ENCODE measurements at places on chromosomes 5 and 9.

DNA sequence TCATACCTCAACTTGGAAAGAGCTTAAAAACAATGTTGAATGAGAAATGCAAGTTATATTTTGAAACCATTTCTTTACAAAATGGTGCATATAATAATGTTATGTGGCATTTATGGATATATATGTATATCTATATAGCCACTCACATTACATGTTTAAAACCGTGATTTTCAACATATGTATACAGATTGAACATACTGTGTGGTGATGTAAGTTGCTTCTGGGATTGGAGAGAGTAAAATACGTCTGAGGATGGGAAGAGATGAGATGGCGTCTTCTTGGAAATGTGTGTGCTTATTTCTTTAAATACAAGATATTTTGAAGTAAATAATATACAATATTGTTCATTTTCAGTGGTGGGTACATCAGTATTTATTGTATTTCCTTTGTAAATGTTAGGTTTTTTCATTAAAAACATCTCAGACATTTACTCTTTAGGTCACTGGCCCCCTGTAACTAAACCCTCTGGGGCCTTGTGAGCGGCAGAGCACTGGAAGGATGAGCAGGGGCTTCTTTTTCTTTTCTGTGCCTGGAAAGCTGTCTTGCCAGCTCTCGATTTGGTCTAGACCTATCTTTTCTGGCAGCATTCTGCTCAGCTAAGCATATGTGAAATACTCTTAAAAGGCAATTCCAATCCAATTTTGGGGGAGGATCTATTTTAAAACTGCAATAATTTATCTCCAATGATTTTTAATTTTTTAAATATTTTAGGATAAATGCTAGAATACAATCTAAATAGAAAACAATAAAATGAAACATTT is 42.8 kb upstream of the HMHB1 start:
- no peak for DNase-seq

DNA sequence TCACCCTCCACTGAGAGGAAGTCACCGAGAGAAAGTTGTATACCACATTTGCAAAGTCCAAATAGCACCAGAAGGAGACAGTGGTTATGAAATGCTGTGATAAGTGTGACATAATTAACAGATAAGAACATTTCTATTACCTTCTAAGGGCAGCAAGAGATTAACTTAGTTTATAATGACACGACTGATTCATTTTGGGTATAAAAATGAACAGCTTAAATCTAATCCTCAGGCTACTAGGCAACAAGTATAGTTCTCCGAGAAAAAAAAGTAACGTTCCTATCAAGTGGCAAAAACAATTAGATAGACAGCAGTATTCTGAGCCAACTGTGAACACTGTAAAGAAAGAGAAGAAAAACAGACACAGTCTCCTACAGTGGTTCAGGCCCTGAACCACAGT is 431.2 kb upstream of the GRAMD2B start:
- no peak for DNase-seq

- no peak for DNase-seq
Measured at GRCh38 chr5:96402500-96402899, 30.5 kb downstream of the PCSK1 start.

GRCh38 chr9:115412656-115413055 is 294.7 kb upstream of the TNC start:
- no peak for DNase-seq

- DNase-seq = no peak
Measured at GRCh38 chr5:174359071-174359470, 313.6 kb downstream of the NSG2 start.

DNA sequence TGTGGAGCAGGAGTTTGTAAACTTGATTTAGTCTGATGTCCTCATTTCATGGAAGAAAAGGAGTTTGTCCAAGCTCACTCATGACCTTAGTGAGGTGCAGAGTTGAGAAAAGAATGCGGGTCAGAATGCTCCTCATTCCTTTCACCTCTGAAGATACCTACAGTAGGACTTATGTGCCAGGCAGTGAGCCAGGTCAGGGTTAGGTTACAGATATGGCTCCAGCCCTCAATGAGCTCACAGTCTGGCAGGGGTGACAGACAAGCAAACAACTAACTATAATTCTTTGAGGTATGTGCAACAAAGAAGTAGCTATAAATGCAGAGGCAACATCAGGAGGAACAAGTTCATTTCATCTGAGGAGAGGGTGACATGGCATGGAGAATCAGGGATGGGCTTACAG is 102.5 kb downstream of the SPATA31D1 start:
- DNase-seq = no peak

- DNase-seq = no peak
Measured at GRCh38 chr5:92567831-92568450, 1013.1 kb downstream of the NR2F1-AS1 start.

- no peak for DNase-seq
Measured at GRCh38 chr9:97848215-97848479, 4.9 kb upstream of the FOXE1 start.

- DNase-seq = no peak
Measured at GRCh38 chr5:84382363-84383295, 2.1 kb downstream of the EDIL3 start.

GRCh38 chr9:32398207-32398606 is 13.8 kb downstream of the ACO1 start:
- DNase-seq = no peak

DNA sequence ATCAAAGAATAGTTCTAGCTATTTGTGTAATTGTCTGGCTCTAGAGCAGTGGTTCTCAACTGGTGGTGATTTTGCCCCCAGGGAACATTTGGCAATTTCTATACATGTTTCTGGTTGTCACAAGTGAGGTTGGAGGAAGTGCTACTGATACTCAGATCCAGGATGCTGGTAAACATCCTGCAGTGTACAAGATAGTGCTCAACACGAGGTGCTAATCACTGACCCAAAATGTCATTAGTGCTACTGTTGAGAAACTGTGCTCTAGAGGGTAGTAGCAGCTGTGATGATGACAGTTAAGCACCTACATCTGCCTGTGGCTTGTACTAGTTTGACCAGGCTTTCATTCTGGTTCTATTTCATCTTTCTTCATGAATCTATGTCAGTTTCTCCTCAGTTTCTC is 22.1 kb downstream of the LRRC19 start:
- no peak for DNase-seq

DNA sequence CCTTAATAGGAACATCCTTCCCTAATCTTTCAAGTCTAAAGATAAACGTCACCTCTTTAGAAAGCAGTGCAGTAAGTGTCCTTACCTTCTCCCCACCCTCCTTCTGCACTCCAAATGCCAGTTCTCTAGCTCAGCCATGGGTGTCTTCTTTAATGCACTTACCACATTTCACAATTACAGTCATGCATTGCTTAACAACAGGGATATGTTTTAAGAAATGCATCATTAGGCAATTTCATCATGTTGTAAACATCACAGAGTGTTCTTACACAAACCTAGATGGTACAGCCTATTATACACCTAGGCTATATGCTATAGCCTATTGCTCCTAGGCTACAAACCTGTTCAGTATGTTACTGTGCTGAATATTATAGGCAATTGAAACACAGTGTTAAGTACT is 91.2 kb downstream of the RFX3 start:
- DNase-seq = no peak

DNA sequence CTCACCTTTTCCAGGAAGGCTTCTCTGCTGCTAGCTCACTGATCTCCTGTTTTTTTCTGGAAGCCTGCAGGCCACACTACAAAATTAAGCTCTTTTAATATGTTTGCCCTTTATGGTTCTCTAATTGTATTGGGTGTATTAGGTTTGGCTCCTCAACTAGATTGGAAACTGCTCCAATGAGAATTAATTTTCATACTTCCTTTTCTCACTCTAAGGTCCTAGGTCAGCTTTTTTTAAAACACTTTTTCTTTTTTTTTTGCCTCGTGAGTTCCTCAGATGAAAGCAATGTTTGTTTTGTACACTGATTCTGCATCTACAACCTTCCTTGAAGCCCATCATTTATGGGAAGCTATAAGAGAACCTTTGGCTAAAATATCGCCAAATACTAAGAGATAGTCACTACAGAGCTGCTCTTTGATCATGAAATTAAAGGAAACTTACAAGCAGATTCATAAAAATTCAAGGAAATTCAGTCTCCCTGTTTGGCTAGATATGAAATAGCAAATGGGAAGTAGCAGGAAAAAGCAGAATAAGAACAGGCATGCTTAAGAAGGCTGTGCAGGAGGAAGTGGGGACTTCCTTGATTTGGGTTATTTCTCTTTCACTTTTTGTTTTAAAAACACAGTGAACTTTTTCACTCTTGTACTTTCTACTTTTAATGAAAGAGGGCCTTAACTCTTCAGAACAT is 55.2 kb upstream of the FYB1 start:
- peak; percentile 61 for DNase-seq

- DNase-seq = no peak
Measured at GRCh38 chr5:148556835-148557234, 97.5 kb downstream of the HTR4 start.

GRCh38 chr5:96629774-96630173 is 32.4 kb upstream of the CAST start:
- DNase-seq = no peak

GRCh38 chr9:77885104-77885672 is 146.4 kb downstream of the GNAQ start:
- no peak for DNase-seq

DNA sequence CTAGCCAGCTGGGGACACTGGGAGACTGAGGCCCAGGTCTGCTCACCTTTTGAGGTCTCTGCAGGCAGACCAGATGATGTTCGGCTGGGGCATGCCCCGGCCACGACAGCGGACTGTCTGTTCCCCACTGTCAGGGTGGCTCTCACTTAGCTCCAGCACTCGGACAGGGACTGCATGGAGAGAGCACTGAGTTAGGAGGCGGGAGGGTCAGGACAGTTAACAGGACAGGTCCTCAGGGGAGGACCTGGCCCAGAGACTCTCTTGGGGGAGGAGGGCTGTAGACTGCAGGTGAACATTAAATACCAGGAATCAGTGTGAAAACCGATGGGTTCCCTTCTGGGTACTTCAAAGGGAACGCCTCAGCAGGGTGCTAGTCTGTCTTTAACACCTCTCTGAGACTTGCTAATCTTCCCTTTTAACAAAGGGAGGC is 25.1 kb downstream of the PDGFRB start:
- no peak for DNase-seq

- DNase-seq = no peak
Measured at GRCh38 chr5:150120617-150121447, 34.5 kb upstream of the CSF1R start.

DNA sequence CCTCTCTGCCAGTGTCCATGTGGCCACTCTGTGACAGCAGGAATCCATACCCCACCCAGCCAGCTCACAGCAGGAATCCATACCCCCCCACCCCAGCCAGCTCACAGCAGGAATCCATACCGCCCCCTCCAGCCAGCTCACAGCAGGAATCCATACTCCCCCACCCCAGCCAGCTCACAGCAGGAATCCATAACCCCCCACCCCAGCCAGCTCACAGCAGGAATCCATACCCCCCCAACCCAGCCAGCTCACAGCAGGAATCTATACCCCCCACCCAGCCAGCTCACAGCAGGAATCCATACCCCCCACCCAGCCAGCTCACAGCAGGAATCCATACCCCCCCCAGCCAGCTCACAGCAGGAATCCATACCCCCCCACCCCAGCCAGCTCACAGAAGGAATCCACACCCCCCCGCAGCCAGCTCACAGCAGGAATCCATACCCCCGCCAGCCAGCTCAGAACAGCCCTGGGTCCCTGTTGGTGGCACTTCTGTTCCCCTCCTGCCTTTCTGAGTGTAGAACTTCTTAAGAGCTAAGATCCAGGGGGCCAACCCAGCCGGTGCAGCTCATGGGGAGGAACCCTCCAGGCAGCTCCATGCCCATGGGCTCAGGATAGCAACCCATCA is 8.4 kb upstream of the RXRA start:
- no peak for DNase-seq

GRCh38 chr5:124747791-124748686 is 1.6 kb upstream of the ZNF608 start:
- DNase-seq = no peak

- DNase-seq = no peak
Measured at GRCh38 chr9:78830301-78830700, 533.4 kb downstream of the PSAT1 start.

GRCh38 chr5:120555345-120555744 is 91.2 kb downstream of the PRR16 start:
- DNase-seq = no peak

DNA sequence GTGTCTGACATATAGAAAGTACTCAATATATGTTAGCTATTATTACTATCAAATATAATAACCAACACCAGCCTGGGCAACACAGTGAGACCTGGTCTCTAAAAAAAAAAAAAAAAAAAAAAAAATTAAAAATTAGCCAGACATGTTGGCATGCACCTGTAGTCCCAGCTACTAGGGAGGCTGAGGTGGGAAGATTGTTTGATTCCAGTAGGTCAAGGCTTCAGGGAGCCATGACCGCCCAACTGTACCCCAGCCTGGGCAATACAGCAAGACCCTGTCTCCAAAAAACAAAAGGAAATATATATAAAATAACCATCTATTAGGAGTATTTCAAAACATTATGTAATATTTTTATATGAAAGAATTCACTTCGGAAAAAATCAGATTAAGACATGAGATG is 40.6 kb downstream of the CLINT1 start:
- no peak for DNase-seq

DNA sequence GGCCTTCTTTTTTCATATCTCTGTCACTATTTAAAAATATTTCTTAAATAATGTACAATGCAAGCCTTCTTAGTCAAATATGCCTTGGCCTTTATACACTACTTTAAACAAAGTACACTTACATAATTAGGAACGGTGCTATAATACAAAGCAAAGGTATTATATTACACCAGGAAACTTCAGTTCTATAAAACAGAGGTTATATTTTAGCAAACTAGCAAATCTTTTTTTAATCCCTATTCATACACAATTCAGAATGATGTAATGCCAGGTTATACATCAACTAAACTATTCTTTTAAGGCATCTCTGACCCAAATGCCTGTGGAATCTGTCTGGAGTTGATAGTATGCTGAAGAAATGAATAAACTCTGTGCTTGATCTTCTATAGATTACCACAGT is 10.7 kb upstream of the LURAP1L start:
- DNase-seq = no peak

DNA sequence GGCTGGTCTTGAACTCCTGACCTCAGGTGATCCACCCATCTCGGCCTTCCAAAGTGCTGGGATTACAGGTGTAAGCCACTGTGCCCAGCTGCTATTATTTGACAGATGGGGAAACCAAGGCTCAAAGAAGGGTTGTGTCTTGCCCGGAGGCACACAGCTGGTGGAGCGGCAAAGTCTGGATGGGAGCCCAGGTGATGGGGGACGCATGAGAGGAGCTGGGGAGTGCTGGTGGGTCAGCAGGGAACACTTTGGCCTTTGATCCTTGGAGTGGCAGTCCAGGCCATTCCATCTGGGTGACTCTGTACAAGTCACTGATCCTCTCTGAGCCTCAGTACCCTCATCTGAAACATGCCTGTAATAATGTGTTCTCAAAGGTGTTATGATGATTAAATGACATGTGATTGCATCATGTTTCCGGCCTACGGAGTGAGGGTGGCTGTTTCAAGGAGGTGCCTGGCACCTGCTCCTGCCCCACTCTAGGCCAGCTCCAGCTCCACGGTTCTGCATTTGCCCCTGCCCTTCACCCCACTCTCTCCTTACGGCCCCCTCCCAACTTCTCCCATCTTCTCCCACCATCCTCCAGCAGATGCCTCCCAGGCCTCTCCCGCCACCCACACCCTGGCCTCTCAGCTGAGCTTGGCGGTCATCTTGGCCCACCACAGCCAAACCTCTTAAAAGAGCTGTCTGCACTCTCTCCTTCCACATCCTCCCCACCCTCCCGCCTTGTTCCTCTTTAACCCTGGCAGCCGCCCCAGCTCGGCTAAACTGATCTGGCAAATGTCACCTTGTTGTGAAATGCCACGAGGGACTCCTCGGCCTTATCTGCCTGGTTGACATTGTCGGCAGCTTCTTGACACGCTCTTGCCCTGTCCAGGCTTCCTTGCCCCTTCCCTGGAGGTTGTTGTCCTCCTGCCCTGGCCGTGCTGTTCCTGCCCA is 5.5 kb upstream of the DBN1 start:
- DNase-seq = peak; percentile 21
